AG09319 (cell line): ENCODE measurements at places on chromosomes 3 and 15.

- no peak for DNase-seq
Observed at GRCh38 chr3:37107846-37108245, 66.5 kb downstream of the LRRFIP2 start.

- DNase-seq = no peak
Observed at GRCh38 chr3:183427876-183428446, 458 bp downstream of the MCF2L2 start.

DNA sequence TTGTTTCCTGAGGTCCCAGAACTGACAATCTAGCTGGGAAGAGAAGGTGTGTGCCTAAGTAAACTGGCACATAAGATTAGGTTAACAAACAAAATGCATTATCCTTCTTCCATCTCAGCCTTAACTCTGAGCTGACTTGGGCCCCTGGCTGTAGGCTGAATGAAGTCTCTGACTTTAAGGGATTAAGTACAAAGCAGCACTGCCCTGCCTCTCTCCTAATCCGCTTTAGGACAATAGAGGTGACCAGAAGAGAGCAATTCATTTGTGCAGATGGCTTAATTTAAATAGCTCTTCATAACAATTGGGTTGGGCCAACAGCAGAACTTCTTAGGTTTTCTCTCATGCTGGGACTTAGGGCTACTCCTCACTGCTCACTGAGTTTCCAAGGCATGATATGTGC, 181.6 kb upstream of the SOX14 start:
- DNase-seq = no peak

DNA sequence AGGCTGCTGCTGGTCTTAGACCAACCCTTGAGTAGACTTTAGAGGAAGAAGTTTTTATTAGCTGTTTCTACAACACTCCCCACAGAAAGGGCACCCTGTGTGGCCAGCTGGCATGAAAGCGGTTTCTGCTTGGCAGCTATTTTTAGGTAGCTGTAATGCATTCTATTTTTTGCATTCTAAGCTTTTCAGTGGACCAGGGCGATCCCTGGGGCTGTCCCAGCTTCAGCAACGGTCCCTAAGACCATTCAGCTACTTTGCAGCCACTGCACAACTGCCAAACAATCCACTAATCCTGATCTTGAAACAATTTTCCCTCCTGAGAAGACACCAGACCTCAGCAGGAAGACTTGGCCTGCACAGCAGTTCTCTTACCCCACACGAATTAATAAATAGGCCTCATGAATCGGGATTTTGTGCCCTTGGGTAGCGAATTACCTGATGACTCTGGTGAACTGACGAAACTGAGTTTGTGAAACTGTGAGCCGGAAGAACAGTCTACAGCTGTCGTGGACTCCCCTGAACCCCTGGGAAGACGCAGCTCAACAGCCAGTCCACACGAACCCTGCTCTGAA, 14.6 kb upstream of the TFRC start:
- no peak for DNase-seq

GRCh38 chr15:44450172-44450571, 22.7 kb downstream of the CTDSPL2 start:
- DNase-seq = no peak

- DNase-seq = no peak
Observed at GRCh38 chr3:66662894-66663293, 162.1 kb upstream of the LRIG1 start.

DNA sequence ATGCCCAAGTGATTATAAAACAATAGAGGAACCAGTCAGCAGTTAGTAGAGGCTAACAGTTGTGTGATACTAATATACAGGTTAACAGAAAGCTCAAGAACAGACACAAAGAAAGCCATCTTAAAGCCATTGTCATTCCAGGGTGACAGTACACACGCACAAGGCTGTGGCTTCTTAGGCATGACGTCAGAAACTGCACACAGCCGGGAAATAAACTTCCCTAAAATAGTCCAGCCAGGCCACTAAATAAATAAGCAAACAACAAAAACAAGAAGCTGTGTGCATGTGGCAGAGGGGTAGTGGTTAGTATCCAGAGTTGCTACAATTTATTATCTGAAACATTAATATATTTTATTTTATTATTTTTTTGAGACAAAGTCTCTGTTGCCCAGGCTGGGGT, 49.8 kb downstream of the PPCDC start:
- no peak for DNase-seq

GRCh38 chr3:194278186-194278845, 72.8 kb downstream of the CPN2 start:
- no peak for DNase-seq

- peak; percentile 81 for DNase-seq
Observed at GRCh38 chr15:32952901-32953532, 235.2 kb downstream of the GREM1 start.

GRCh38 chr3:86790884-86791549, 199.9 kb downstream of the VGLL3 start:
- DNase-seq = no peak

DNA sequence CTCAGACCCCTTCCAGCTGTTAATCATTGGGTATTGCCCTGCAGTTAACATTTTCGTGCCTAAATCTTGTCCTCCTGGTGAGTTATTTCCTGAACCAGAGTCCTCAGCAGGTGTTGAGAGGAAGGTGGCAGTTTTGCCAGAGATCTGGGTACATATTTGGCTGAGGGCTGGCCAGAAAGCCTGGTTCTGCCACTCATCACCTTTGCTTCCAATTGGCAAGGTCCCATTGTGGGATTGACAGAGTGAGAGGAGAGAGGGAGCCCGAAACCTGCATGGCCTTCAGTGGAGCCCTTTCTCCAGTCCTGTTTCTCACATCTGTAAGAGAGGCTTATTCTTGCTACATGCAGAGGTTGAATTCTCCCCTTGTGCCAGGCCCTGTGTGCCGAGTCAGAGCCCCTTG, 8.9 kb upstream of the TKT start:
- no peak for DNase-seq

DNA sequence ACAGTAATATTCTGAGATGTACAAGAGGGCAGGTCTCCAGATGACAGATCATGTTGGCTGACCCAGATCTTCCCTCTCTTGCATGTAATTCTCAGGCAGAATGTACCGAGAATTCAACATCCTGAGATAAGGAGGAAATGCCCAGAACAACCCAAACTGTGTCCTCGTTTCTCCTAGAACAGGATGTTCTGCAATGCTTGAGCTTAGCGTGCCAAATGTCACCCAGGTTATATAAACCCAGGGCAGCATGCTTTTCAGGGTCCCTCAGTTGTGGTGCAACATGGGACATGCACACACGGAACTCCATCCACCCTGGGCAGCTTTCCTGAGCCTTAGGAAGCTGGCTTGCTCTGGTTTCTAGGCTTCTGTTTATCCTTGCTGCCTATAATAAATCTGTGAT, 102.1 kb upstream of the CMC1 start:
- DNase-seq = no peak

DNA sequence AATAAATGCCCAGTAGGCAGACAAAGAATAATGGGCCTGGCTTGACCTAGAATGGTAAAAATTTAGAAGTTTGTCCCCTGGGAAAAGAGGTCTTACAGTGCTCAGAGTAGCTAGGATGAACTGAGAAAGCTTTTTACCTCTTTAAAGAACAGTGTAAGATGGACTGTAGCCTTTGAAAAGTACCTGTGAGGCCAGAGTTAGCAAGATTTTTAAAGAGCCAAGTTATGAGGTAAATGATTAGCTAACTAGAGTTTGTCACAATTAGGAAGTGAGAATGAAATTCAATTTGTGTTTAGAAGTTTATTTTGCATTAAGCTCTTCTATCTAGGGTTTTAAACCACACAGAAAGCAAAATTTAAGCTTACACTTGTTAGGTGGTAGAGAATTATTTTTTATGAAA, 480.9 kb downstream of the ZIC1 start:
- no peak for DNase-seq

GRCh38 chr3:8069471-8069870, 432.2 kb upstream of the LMCD1 start:
- DNase-seq = no peak

GRCh38 chr3:39408493-39409372, 2.2 kb downstream of the RPSA start:
- DNase-seq = no peak

- no peak for DNase-seq
Observed at GRCh38 chr15:61489571-61489970, 260.5 kb upstream of the RORA start.

- DNase-seq = no peak
Observed at GRCh38 chr3:185958626-185959025, 20.8 kb upstream of the TRA2B start.

DNA sequence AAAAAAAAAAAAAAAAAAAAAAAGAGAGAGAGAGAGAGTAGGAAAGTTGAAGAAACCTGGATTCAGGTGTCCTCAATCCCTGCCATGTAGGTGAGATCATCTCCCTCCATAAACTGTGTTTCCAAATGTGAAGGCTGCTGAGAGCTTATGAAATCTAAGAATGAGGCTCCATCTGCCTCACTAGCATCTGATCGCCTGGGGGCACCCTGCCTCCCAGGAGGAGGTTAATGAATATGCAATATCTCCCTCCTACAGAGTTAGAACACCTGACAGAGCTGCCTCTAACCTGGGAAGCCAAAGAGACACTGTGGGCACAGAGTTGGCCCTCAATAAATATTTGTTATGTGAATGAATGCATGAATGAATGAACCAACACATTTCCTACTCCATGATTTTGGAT, 23.8 kb upstream of the ZNF148 start:
- DNase-seq = no peak

GRCh38 chr3:149395107-149396089, 17.9 kb upstream of the TM4SF1 start:
- no peak for DNase-seq

- DNase-seq = no peak
Observed at GRCh38 chr3:35537265-35537664, 102.1 kb upstream of the ARPP21 start.

GRCh38 chr3:193871220-193871485, 264.8 kb upstream of the HES1 start:
- DNase-seq = no peak

DNA sequence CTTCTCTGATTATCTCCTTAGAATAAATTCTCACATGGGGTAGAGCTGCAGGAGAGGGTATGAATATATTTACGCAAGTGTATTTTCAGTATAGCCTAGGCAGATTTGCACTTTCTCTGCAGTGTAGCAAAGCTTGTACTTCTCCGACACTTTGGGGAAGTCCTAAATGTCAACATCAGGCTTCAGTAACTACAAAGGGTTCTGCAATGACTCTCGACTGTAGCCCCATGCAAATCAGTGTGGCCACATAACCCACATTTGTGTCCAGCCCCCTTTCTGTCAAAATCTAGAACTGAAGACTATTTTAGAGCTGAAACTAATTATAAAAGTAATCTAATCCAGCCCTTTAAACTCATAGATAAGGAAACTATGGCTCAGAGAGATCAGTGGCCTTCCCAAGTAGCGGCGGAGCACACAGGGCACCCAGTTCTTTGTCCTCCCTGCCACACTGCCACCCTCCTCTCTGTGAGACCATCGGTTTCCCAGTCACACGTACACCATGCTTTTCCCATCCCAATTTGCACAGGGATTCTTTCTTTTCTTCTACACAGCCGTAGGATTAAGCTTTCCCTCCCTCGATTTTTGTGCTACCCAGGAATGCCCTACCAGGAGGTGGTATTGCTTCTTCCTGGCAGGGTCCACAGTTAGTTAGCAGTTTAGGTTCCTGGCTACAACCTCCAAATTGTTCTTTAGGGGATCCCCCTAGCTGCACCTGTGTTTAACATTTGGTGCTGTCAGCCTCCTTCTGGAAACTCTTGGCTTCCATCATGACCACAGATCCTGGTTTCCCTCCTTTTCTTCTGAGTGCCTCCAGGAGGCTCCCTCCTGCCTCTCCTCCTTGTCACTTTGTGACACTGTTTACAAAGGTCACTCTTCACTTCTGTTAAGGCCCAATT, 22.9 kb downstream of the MRAS start:
- DNase-seq = no peak

DNA sequence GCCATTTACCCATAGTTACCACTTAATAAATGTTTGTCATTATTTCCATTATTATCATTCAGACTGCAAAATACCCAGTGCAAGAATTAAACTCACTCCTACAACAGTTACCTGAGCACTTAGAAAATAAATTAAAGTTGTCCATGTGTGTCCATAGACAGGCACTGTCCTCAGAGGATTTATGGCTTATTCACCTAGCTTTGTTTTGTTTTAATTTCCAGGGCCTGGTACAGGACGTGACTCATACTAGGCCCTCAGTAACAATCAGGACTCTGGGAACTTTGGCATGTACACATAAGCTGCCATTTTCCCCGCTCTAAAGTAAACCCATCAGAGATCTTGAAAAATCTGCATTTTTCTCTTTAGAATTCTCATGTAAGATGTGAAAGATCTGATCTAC, 458.5 kb upstream of the ARRDC4 start:
- no peak for DNase-seq

DNA sequence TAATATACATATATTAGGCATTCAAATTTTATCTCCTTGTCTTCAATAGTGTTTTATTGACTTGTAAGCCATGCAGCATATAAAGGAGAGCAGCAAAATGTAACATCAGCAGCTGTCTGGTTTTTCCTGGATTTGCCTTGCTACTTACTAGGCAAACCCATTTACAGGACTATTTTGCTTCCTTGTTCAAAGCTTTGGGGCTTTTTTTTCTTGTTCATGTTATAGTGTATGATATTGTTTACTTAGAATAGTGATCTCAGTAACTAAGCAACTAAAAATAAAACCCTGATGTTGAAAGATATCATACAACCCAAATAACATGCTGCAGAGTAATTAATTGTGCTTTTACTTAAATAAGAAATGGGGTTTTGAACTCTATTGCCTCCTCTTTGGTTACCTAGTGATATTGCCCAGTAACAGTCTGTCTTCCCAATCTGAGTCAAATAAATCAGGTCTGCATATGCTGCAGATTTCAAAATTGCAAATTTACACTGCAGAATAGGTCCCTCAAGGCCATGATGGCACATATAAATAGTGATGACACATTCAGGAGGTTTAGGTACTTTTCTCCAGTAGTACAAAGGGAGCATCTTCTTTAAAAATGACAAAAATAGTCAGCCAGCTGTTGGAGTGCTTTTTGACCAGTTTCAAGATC, 578.1 kb upstream of the NECTIN3 start:
- no peak for DNase-seq

DNA sequence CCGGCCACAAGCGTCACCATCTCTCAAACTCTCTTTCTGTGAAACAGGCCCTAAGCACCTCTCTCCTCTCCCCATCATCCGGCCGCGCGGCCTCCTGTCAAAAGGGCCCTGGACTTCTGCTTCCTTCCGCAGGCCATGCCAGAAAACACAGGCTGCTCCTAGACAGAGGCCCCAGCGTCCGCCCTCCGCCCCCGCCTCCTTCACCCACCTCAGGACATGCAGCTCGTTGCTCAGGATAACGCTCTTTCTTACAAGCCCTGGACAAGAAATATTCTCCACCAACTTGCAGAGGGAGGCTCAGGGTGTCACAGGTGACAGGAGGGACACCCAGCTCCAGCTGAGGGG, 212.0 kb downstream of the XXYLT1 start:
- DNase-seq = no peak

DNA sequence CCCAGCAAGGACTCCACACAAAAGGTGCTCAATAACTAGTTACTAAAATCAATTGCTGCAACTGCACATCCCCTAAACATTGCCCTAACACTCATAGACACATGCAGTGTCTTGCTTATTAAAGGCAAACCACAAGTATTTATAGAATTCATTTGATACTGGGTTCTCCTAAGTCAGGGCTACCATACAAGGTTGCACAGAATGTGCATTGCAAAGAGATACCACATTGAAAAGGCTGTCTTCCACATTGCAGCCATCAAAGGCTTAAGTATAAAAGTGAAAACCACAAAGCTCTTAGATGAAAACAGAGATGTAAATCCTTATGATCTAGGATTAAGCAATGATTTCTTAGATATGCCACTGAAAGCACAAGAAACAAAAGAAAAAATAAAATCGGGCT, 33.6 kb upstream of the TOPAZ1 start:
- DNase-seq = no peak

GRCh38 chr15:47762621-47763020, 45.3 kb downstream of the SEMA6D start:
- DNase-seq = no peak
